ENCODE measurements at places on chromosomes 3 and 15. TPM values are rescaled to one million over a fixed set of nuclear protein-coding genes. Genes with fewer than 3 reads are reported as not detected.
A peak's percentile ranks its signal among the peaks of the same experiment; 100 is the strongest.

- no peak for DNase-seq
- no peak overlapping the region for H3K4me3 ChIP-seq
- no peaks in the 10 kb centered on the region for H3K36me3 ChIP-seq
- no peaks in the 10 kb centered on the region for H3K4me1 ChIP-seq
- H3K27me3 ChIP-seq, result no peaks in the 10 kb centered on the region
These were observed 20.0 kb upstream of the SLC25A26 start for GRCh38 chr3:66200786-66201185.

DNA sequence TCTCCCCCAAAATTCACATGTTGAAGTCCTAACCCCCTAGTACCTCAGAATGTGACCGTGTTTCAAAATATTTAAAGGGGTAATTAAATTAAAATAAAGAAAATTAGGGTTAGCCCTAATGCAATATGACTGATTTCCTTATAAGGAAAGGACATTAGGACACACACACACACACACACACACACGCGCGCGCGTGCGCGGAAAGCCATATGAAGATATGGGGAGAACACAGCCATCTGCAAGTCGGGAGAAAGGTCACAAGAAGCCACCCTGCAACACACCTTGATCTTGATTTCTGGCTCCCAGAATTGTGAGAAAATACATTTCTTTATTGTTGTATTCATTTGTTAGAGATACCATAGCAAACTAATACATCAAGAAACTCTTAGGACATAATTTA lies 54.6 kb upstream of the STXBP5L start:
- no peak for DNase-seq
- no peak overlapping the region for H3K4me3 ChIP-seq
- H3K27me3 ChIP-seq, result no peaks in the 10 kb centered on the region
- H3K27ac ChIP-seq, result no peak overlapping the region

DNA sequence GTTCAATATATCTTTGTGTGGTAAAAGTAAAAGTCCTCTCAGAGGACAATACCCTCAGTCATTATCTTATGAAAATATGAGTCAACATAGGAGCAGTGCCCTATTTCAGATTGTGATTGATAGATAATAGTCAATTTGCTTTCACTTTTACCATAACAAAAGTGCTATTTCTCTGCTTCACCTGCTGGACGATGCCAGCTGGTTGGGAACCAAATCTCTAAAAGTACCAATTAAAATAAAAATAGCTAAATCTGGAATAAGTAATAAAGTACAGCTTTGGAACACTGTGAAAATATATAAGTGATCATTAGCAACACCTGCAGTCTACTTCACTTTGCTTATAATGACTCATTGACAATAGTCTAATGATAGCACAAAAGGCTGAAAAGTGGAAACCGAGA lies 390.3 kb upstream of the AGTR1 start:
- H3K36me3 ChIP-seq, result no peaks in the 10 kb centered on the region
- no peaks in the 10 kb centered on the region for H3K27me3 ChIP-seq
- DNase-seq, result no peak
- H3K4me3 ChIP-seq, result no peak overlapping the region

DNA sequence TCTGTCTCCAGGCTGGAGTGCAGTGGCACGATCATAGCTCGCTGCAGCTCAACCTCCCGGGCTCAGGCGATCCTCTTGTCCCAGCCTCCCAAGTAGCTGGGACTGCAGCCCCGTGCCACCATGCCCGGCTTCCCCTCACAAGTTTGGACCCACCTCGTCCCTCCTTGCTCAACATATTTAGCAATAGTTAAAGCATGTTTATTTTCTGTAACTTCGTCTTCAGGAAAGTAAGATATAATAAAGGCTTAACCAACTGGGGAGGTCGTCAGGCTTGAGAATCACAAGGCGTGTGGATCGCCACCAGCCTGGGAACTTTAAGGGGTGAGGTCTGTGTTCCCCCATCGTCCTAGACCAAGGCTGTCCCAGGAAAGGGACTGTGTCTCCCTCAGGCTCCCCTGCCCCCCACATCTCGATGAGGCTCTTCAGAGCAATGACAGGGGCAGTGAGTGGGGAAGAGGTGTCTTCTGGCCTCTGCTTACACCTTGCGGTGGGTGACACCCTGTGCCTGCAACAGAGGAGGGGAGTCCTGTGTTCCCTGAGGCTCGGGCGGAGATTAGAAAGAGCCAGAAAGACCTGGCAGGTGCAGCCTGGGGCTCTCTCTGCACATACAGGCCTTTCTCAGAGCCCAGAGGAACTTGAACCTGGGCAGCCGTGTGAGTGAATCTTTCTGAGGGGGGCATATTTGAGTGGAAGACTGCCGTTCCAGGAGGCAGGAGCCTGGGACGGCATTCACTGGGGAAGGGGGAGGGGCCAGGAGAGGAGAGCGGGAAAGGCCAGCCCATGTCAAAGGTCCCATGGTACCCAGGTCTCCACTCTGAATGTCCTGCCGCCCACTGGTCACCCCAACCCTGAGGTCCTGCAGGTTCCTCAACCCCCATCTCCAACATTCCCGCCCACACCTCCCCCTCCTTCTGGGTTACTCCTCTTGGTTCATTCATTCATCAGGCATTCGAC lies 152.3 kb downstream of the SMAD6 start:
- no peaks in the 10 kb centered on the region for H3K36me3 ChIP-seq
- peaks cover 25% of the 10 kb centered on the region for H3K4me1 ChIP-seq
- H3K27me3 ChIP-seq, result no peaks in the 10 kb centered on the region
- DNase-seq, result no peak

Gene C3orf20
- 0.37 TPM for total RNA-seq

- DNase-seq, result no peak
- no peak overlapping the region for H3K4me3 ChIP-seq
- no peaks in the 10 kb centered on the region for H3K36me3 ChIP-seq
- peaks cover 33% of the 10 kb centered on the region for H3K4me1 ChIP-seq
These were observed 284.4 kb downstream of the FOXP1 start for GRCh38 chr3:71299160-71299559.

DNA sequence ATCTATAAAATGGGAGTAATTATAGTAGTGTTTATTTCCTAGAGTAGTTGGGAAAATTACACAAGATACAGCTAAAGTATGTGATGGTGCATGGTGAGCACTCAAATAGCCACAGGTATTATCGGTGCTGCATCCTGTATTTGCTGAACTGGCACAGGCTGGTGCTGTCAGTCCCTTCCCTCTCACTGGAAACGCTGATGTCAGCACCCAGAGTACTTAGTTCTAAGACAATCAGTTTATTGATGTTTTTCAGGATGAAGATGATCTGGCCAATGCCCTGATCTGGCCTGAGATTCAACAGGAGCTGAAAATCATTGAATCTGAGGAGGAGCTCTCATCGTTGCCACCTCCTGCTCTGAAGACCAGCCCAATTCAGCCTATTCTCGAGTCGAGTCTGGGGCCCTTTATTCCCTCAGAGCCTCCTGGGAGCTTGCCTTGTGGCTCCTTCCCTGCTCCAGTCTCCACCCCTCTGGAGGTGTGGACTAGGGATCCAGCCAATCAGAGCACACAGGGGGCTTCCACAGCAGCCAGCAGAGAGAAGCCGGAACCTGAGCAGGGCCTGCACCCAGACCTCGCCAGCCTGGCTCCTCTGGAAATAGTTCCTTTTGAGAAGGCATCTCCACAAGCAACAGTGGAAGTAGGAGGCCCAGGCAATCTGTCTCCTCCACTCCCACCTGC lies 49.7 kb downstream of the TMEM39A start:
- no peak for DNase-seq
- no peaks in the 10 kb centered on the region for H3K27me3 ChIP-seq
- peaks cover 18% of the 10 kb centered on the region for H3K36me3 ChIP-seq
- H3K4me1 ChIP-seq, result no peaks in the 10 kb centered on the region

GRCh38 chr15:41661078-41661517 lies 893 bp downstream of the MGA start:
- DNase-seq, result no peak
- peaks cover 18% of the 10 kb centered on the region for H3K4me1 ChIP-seq
- peak overlapping the region; percentile 91 for H3K27ac ChIP-seq
- peak overlapping the region; percentile 59 for H3K4me3 ChIP-seq
- no peaks in the 10 kb centered on the region for H3K27me3 ChIP-seq

Gene TEX264
- total RNA-seq, result 24.6 TPM

Gene FBXW12
- not detected for total RNA-seq

GRCh38 chr3:56955492-56956111 lies 104.9 kb upstream of the SPATA12 start:
- no peak overlapping the region for H3K4me3 ChIP-seq
- H3K27me3 ChIP-seq, result no peaks in the 10 kb centered on the region
- no peak overlapping the region for H3K27ac ChIP-seq
- peaks cover 7% of the 10 kb centered on the region for H3K4me1 ChIP-seq

DNA sequence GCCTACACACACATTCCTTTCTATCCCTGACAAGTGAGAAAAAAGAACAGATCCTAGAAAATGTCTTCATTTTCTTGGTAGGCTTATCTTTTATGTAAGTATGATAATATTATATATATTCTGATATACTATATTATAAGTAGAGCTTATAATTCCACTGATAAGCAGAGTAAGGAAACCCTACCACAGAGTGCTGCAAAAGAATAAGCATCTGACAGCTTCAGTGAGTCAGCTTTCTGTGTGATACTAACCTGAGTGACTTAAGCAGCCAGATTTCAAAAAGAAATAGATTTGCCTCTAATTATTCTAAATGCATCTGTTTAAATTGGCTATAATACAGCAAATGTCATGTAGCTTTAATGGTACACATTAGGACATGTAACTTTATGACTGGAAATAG lies 656.0 kb downstream of the MCTP2 start:
- no peak for DNase-seq
- H3K4me3 ChIP-seq, result no peak overlapping the region
- no peaks in the 10 kb centered on the region for H3K27me3 ChIP-seq
- H3K36me3 ChIP-seq, result no peaks in the 10 kb centered on the region
- H3K4me1 ChIP-seq, result no peaks in the 10 kb centered on the region

DNA sequence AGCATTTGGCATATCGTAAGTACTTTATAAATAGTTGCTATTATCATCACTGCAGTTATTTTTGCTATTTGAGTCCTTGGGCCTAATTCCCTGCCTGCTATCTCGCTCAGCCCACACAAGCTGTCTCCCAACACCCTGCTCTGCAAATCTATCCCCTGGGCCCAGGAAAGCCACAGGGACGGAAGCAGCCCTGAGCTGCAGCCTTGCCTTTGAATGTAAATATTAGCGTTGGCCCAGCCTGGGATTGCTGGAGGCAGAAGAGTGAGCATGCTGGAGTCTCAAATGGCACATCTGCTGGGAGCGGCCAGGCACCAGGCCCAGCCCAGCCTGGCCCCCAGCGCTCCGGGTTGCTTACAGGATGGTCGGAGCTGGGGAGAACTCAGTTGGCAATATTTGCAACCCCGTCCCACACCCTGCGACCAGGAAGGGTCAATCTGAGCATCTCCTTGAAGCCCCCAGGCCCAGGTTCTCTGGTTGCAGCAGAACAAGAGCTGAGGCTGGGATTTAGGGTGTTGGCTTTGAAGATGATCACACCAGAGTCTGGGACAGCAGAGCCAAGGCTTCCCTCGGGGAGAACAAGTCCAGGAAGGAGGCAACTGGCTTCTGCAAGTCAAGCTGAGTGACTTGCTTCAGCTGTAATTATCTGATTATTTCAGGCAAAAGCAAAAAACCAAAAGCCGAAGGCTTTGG lies 529.6 kb downstream of the SHQ1 start:
- H3K4me3 ChIP-seq, result no peak overlapping the region
- DNase-seq, result peak; percentile 75
- H3K36me3 ChIP-seq, result no peaks in the 10 kb centered on the region
- peak overlapping the region; percentile 51 for H3K27ac ChIP-seq

GRCh38 chr15:99696096-99696495 lies 37.1 kb downstream of the LYSMD4 start:
- H3K27ac ChIP-seq, result no peak overlapping the region
- no peak overlapping the region for H3K4me3 ChIP-seq
- no peak for DNase-seq
- no peaks in the 10 kb centered on the region for H3K27me3 ChIP-seq

Gene FMN1
- total RNA-seq, result 16.5 TPM

GRCh38 chr15:71591057-71591456 lies 219.3 kb upstream of the NR2E3 start:
- no peak overlapping the region for H3K27ac ChIP-seq
- DNase-seq, result no peak
- H3K27me3 ChIP-seq, result no peaks in the 10 kb centered on the region
- H3K36me3 ChIP-seq, result no peaks in the 10 kb centered on the region

- peaks cover 4% of the 10 kb centered on the region for H3K4me1 ChIP-seq
- H3K4me3 ChIP-seq, result no peak overlapping the region
- H3K27me3 ChIP-seq, result no peaks in the 10 kb centered on the region
- no peaks in the 10 kb centered on the region for H3K36me3 ChIP-seq
- no peak overlapping the region for H3K27ac ChIP-seq
- DNase-seq, result no peak
These were observed 94.4 kb downstream of the DTWD1 start for GRCh38 chr15:49715211-49715610.

DNA sequence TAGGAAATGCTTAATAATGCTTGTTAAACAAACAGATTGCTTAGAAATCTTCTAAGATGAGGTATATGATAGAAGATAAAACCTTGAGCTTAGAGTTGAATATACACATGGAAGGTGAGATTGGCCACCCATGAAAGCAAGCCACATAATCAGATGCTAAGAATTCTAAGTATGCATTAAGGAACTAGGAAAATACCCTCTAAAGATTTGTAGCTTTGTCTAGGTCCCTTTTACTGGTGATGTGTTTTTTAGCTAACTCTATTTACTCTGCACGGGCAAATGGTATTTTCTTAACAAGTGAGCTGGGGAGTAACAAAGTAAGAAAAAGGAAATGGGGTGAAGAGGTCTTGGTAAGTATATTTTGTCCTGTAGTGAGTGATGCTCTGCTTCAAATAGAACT lies 310.3 kb downstream of the OXSM start:
- H3K4me3 ChIP-seq, result no peak overlapping the region
- H3K27me3 ChIP-seq, result no peaks in the 10 kb centered on the region
- H3K4me1 ChIP-seq, result peaks cover 16% of the 10 kb centered on the region
- DNase-seq, result no peak
- H3K36me3 ChIP-seq, result no peaks in the 10 kb centered on the region
- H3K27ac ChIP-seq, result no peak overlapping the region

- H3K27ac ChIP-seq, result no peak overlapping the region
- no peak overlapping the region for H3K4me3 ChIP-seq
- no peak for DNase-seq
- no peaks in the 10 kb centered on the region for H3K27me3 ChIP-seq
- H3K4me1 ChIP-seq, result no peaks in the 10 kb centered on the region
- H3K36me3 ChIP-seq, result no peaks in the 10 kb centered on the region
These were observed 979.3 kb downstream of the IGSF11 start for GRCh38 chr3:118055381-118055780.

GRCh38 chr3:52230461-52230860 lies 5.0 kb upstream of the TLR9 start:
- H3K36me3 ChIP-seq, result peaks cover 76% of the 10 kb centered on the region
- H3K4me1 ChIP-seq, result peaks cover 33% of the 10 kb centered on the region
- DNase-seq, result peak; percentile 2
- no peak overlapping the region for H3K27ac ChIP-seq
- no peak overlapping the region for H3K4me3 ChIP-seq

DNA sequence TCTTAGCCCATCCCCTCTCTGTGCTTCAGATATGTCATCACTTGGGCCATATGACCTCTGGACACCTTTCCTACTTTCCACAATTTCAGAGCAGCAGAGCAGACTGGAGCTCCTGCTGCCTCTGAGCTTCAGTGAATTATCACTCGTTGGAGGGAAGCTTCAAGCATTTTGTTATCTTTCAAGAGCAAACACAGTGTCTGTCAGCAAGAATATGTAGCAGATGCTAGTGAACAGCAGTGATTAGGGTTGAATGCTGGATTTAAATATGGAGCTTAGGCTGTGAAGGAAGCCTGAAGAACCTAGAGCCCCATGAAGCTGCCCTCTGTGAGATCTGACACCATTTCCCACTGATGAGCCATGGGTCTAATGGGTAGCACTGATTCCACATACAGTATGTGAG lies 115.4 kb downstream of the UBE3A start:
- H3K4me3 ChIP-seq, result no peak overlapping the region
- no peak overlapping the region for H3K27ac ChIP-seq
- DNase-seq, result no peak
- no peaks in the 10 kb centered on the region for H3K27me3 ChIP-seq
- no peaks in the 10 kb centered on the region for H3K4me1 ChIP-seq
- no peaks in the 10 kb centered on the region for H3K36me3 ChIP-seq
